ENCODE measurements at places on chromosomes 12 and 14.

GRCh38 chr12:96041181-96041580 is 5.8 kb upstream of the LTA4H start:
- DNase-seq: no peak

GRCh38 chr14:39452680-39453079 is 20.4 kb upstream of the FBXO33 start:
- no peak for DNase-seq

DNA sequence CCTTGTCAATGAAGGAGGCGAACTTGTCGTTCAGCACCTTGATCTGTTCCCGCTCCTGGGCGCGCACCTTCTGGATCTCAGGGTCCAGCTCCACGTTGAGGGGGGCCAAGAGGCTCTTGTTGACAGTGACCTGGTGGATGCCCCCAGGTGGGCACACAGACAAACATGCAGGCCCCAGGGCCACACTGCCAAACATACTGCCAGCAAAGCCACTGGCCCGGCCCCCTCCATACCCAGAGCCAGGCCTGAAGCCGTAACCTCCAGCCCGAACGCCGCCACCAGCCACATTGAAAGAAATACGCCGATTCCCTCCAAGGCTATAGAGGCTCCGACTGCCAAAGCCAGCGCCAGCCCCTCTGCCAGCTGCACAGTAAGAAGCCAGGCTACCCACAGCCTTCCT is 337 bp downstream of the KRT74 start:
- DNase-seq: no peak

- no peak for DNase-seq
Observed at GRCh38 chr14:86766469-86766868, 1226.5 kb downstream of the GALC start.

- peak; percentile 35 for DNase-seq
Observed at GRCh38 chr12:92859650-92860386, 69.3 kb downstream of the EEA1 start.

- no peak for DNase-seq
Observed at GRCh38 chr14:42911642-42912041, 1305.0 kb downstream of the LRFN5 start.

DNA sequence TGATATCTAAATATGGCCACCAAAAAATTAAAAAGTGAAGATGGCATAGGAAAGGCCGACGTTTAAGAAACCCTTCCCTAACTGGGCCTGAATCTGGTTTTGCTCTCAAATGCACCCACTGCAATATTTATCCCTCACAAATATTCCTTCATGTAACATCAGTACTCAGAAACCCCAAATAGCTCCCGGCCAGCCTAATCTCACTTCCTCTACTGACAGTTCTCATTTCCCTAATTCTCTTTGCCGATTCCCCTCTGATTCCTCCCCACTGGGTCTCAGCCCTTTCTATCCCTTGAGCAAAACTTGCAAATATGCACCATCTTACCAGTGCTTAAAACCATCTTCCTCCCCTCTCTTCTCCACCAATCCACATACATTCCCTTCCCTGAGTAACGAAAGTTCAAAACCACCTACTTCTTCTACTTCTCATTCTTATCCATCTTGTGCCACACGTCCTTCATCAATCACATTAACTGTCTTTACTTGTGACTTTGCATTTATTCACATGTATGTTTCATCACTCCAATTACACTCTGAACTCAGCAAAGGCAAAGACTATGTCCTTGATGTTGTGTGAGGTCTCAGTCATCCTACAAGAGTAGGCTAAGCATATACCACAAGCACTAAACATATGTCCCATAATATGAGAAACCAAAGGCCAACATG is 23.1 kb downstream of the KCNK10 start:
- no peak for DNase-seq

DNA sequence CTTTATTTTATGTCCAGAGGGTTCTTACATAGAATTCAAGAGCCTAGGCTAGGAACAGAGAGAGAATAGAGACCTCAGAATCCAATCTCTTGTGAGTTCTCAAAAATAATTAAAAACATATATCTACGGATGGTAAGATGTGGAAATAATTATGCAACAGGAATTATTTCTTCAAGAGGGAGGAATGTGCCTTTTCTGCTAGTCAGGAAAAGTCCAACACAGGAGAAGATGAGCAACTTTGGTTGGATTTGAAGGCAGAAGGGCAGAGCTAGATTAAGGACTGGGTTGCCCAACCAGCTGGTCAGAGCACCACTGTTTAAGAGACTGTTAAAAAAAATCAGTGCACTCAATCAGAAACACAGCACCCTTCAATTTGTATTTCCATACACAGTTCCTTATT is 365.5 kb downstream of the ETNK1 start:
- DNase-seq: no peak

- no peak for DNase-seq
Observed at GRCh38 chr12:3967556-3968160, 94.5 kb upstream of the PARP11 start.

GRCh38 chr12:11347810-11348209 is 37.6 kb upstream of the PRB4 start:
- no peak for DNase-seq

GRCh38 chr14:64423987-64424386 is 35.8 kb downstream of the MTHFD1 start:
- DNase-seq: no peak

DNA sequence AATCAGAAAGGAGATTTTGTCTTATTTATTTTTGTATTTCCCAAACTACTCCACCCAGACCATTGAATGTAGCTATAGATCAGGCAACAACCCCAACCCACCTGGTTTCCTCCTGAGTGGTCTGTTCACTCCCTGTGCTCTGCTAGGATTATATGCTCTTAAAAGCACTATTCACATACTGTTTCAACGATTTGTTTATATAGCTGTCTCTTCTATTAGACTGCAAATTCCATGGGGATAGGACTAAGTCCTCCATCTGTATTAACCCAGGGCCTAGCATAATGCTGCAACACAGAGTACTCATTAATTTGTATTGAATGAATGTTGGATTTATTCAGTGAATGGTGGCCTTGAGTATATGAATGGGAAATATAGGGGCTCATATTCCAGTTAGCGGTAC is 307.6 kb downstream of the RAD51B start:
- DNase-seq: no peak

GRCh38 chr12:95147866-95148265 is 69.4 kb downstream of the FGD6 start:
- DNase-seq: peak; percentile 12

GRCh38 chr12:84822525-84822924 is 90.1 kb downstream of the SLC6A15 start:
- DNase-seq: no peak

DNA sequence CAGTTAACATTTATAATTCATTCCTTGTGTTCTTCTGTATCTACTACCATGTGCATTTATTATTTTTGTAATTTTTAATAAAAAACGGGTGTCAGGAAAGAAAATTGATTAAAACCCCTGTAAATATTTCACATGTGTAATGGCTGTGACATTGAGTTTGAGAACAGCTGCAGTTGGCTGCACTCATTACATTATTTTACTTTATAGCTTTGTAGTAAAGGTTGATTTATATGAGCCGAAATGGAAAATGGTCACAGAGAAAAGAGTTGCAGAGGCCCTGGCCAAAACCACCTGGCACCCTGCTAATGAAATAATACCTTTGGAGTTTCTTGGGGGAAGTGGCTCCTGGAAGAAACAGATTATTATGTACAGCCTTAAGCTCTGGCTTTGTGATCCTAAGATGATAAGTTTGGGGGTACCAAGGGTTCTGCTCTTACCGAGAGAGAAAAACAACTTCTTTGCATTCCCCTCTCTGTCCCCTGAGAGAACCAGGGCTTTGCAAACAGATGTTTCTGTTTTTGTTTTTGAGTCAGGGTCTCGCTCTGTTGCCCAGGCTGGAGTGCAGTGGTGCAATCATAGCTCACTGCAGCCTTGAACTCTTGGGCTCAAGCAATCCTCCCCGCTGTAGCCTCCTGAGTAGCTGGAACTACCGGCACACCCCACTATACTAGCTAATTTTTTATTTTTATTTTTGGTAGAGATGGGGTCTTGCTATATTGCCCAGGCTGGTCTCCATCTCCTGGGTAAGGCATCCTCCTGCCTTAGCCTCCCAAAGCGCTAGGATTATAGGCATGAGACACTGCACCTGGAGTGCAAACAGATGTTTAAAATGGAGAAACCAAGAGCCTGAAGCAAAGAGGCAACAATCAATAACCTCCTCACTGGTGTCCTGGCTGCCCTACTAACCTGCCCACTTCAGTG is 9.7 kb upstream of the DYNLL1 start:
- peak; percentile 67 for DNase-seq

DNA sequence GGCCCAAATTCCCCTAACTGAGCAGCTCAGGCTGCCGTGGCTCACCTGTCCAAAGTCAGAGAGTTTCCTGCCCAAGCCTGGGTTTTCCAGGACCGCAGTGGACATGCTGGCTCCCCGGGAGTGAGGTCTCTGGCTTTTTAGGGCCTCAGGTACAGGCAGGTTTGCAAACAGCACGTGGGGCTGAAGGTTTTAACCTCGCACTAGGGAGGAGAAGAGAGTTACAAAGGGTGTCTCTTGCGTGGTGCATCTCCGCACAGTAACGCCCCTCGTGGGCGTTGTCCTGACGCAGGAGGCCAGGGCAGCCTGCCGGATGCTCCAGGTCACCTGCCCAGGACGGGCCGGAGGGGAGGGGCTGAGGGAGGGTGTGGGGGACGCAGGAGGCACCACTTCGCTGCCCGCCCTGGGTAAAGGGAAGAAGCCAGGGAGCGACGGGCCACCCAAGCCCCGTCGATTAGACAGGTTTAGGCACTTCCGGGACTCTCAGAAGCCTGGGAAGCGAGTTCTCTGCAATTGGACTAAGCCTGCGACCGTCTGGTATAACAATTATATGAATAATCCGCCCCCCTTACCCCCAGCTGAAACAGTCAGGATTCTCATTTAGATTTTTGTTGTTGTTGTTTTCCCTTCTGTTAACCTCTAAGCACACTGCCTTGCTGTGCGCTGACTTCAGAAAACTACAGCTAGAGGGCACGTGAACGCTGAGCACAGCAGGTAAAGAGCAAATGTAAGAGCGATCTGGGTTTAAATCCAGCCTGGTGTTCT is at the start of gene PAH:
PAH (minus strand) TSS at position 219 of the 762 bp plus-strand sequence; CDS start at position 105, 114 bp downstream.
- peak; percentile 29 for DNase-seq

- no peak for DNase-seq
Observed at GRCh38 chr12:131987552-131987951, 37.8 kb downstream of the EP400 start.

DNA sequence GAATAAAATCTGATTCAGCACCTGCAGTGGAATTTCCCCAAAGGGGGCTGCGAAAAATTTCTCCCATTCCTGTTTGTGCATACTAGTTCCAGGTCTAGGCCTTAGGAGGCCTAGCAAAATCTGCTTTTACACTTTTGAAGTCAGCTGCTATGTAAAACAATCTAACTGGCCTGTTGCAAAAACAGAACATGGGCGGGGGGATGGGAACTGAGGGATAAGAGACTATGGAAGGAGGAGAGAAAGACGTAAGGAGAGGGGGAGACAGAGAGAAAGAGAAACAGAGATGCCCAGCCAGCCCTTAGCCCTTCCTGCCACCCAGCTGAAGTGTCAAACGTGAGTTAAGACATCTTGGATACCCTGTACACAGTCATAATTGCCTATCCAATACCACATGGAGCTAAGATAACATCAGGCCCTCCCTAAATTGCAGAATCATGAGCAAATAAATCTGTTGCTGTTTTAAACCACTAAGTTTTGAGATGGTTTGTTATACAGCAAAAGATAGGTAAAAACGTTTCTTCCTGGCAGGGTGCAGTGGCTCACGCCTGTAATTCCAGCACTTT is 45.6 kb downstream of the SPTLC2 start:
- peak; percentile 17 for DNase-seq

DNA sequence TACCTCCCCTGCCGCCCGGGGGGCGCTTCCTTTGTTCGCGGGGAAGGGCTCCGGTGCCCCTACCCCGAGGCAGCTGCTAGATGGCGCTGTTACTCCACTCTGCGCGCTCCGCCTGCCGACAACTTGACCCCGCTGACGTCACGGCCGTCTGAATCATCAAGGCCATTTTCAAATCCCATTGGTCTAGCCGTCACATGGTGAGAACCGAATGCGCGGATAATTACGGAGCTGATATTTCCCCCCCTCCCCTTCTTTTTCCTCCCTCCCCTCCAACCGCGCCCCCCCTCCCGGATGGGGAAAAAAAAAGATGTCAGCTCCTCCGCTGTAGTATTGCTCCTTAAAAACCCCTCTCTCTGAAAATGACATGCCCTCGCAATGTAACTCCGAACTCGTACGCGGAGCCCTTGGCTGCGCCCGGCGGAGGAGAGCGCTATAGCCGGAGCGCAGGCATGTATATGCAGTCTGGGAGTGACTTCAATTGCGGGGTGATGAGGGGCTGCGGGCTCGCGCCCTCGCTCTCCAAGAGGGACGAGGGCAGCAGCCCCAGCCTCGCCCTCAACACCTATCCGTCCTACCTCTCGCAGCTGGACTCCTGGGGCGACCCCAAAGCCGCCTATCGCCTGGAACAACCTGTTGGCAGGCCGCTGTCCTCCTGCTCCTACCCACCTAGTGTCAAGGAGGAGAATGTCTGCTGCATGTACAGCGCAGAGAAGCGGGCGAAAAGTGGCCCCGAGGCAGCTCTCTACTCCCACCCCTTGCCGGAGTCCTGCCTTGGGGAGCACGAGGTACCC is at the start of gene HOXC10:
HOXC10 (plus strand) TSS at position 246 of the 791 bp plus-strand sequence; CDS start at position 360, 114 bp downstream.
- DNase-seq: peak; percentile 89

GRCh38 chr14:102840771-102841528 is 63.7 kb downstream of the TRAF3 start:
- no peak for DNase-seq

GRCh38 chr12:85823436-85824180 is 12.6 kb downstream of the RASSF9 start:
- no peak for DNase-seq

DNA sequence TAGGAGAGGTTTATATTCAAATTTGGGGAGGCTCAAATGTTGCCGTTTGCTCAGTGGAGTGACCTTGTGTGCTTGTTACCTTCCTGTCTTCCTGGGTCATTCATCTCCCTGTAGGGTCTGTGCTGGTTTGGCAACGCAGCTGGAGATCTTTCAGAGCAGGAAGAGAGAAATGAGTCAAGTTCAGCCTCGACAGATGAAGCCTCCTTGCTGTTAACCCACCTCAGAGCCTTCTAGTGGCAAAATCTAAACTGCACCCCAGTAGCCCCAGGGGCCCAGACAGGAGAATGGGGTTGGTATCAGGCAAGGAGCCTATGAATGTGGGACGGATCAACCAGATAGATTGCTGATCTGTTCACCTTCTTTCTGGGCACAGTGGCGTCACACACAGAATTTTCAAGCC is 999.3 kb downstream of the VRK1 start:
- DNase-seq: no peak

DNA sequence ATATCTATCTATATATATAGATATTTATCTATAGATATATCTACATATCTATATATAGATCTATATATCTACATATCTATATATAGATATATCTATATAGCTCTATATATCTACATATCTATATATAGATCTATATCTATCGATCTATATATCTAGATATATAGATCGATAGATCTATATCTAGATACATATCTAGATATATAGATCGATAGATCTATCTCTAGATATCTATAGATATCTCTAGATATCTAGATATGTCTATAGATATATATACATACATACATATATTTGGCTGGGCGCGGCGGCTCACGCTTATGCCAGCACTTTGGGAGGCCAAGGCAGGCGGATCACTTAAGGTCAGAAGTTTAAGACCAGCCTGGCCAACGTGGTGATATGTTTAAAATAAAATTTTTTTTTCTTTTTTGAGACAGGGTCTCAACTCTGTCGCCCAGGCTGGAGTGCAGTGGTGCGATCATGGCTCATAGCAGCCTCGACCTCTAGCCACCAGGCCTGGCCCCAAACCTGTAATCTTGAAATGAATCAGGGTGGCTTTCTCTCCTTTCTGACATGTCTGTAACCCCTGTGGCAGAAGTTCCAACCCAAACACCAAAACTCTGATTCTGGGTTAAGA is 18.1 kb downstream of the ARPC3 start:
- no peak for DNase-seq

GRCh38 chr12:41941079-41941478 is 203.6 kb downstream of the GXYLT1 start:
- DNase-seq: no peak
